ENCODE measurements at places on chromosomes 5 and 9. TPM values are rescaled to one million over a fixed set of nuclear protein-coding genes. Genes with fewer than 3 reads are reported as not detected.

- H3K36me3 ChIP-seq, result no peaks in the 10 kb centered on the region
- H3K4me3 ChIP-seq, result no peak overlapping the region
- peak; percentile 72 for DNase-seq
- no peak overlapping the region for H3K27ac ChIP-seq
- no peaks in the 10 kb centered on the region for H3K4me1 ChIP-seq
- no peaks in the 10 kb centered on the region for H3K27me3 ChIP-seq
Measured at GRCh38 chr5:23208959-23209431, 298.4 kb upstream of the PRDM9 start.

DNA sequence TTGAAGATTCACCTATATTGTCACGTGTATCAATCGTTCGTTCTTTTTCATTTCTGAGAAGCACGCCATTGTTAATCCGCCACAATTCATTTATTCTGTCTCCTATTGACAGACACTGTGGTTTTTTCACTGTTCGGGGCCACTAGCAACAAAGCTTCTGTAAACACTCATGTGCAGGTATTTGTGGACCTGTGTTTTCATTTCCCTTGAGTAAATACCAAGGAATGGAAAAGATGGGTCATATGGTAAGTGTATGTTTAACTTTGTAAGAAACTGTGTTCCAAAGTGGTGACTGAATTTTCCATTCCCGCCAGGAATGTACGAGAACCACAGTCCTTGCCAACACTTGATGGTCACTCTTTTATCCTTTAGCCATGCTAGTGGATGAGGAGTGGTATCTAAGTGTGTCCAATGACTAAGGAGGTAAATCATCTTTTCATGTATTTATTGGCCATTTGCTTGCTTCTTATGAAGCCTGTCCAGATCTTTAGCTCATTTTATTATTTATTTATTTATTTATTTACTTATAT lies 10.7 kb downstream of the ABO start:
- no peak overlapping the region for H3K27ac ChIP-seq
- H3K36me3 ChIP-seq, result no peaks in the 10 kb centered on the region
- H3K4me1 ChIP-seq, result no peaks in the 10 kb centered on the region
- DNase-seq, result no peak
- no peaks in the 10 kb centered on the region for H3K27me3 ChIP-seq

DNA sequence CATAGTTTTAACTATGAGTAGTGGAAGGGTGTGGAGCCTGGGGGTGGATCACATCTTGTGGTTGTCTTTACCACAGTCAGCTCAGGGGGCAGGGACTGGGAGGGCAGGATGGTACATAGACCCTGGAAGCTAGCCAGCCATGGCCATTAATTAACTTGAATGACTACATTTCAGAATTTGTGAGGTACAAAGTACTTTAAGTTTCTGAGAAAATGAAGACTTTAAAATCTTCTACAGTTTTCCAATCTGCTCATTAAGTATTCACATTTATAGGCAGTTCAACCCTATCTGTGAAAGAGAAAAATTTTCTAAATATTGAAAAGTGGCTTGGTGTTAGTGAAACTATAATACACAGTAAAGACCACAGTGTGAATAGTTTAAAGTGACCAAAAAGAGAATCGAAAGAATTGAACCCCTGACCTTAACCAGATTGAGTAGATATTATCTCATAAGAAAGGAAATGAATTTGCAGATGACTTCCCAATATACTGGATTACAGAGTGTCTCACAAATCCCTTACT lies 234.2 kb upstream of the MEF2C start:
- no peak overlapping the region for H3K27ac ChIP-seq
- no peak for DNase-seq
- H3K36me3 ChIP-seq, result no peaks in the 10 kb centered on the region
- no peaks in the 10 kb centered on the region for H3K4me1 ChIP-seq

The C5orf58 gene
- total RNA-seq, result 1.2 TPM

The CCDC183 gene
- total RNA-seq, result 7.3 TPM

The ZNF366 gene
- not detected for total RNA-seq
